Urinary bladder (tissue), 4 donors: ENCODE measurements at places on chromosomes 3 and 15. TPM values are rescaled to one million over a fixed set of nuclear protein-coding genes. Genes with fewer than 3 reads are reported as not detected.
A peak's percentile ranks its signal among the peaks of the same experiment; 100 is the strongest.

Gene RTP1
- polyA plus RNA-seq, result not detected

DNA sequence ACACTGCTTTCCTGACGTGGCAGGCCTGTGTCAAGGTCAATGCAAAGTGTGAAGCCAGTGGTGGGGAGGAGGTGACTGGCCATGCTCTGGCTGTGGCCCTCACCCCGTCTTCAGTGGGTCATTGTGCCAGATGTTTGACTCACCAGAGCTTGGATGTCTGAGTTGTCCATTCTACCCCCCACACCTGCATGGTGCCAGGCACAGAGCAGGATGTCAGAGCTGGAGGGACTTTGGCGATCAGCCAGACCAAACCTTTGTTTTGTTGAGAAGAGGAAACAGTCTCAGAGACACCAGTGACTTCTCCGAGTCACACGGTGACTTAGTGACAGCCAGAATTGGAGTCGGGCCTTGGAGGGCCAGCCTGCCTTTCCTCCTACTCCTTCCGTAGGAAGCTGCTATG lies 49.5 kb downstream of the SMAD6 start:
- no peak for DNase-seq

Gene GOLGA6A
- 0.06 TPM for polyA plus RNA-seq

DNA sequence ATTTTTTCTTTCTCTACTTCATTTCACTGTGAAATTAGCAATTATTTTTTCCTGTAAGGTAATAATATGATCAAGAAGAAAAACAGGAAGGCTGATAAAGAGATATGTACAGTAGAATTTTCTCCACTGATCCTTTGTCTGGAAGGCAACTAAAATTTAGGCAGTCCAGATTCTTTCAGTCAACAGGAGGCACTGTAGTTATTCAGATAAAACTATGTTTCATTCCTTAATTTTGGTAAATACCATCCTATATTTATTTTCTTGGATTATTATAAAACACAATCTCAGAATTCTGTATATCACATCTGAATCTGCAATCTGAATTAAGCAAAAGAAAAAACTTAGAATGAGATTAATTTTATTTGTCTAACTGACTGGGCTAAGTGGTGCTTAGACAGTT lies 343.2 kb downstream of the LSAMP start:
- DNase-seq, result no peak

GRCh38 chr3:48507256-48508061 lies 3.5 kb upstream of the SHISA5 start:
- DNase-seq, result peak; percentile 58

DNA sequence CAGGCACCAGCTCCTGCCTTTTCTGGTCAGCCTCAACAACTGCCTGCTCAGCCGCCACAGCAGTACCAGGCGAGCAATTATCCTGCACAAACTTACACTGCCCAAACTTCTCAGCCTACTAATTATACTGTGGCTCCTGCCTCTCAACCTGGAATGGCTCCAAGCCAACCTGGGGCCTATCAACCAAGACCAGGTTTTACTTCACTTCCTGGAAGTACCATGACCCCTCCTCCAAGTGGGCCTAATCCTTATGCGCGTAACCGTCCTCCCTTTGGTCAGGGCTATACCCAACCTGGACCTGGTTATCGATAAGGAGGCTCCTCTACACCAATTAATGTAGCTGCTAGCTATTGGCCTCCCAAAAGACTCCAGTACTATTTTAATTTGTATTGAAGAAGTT lies 38.9 kb downstream of the TFG start:
- no peak for DNase-seq

Gene ITPKA
- polyA plus RNA-seq, result 2.0 TPM

DNA sequence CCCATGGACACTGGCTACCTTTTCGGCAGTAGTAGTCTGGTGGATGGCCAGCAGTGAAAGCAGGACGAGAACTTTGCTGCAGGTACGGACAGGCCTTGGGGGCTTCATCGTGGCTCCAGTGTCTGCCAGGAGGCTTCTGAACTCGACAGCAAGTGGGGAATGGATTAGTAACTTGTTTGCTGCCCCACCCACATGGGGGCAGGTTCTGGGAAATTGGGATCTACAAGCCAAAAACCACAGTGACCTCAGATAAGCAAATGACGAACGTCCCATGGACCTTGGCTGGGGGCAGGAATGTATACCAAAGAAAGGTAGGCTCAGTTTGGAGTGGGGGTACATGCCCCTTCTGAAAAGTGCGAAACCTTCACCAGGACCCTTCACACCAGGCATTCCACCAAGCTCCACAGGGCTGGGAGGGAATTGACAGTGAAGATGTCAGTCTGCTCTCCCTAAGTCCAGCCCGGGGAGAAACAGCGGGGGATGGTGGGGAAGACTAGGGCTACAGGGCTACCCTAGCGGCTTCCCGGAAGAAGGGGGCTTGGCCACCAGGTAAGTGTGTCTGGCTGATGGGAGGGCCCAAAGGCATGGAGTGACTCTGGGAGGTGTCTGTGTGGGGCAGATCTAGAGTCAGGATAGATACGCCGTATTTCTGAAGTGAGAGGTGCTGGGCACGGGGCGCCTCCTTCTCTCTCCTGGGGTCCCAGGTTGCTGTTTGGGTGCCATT lies at the start of gene ITIH4:
TSS of gene ITIH4 (minus strand) at position 138 of the 724 bp plus-strand sequence. CDS start at position 108, 30 bp downstream.
- no peak for DNase-seq
